NCI-H748 treated with DMSO at 0.1 percent for 48 hours (cell line): ENCODE measurements at places on chromosomes 1 and 21.

GRCh38 chr21:29808153-29808552 lies 131.6 kb downstream of the GRIK1 start:
- no peak for DNase-seq

DNA sequence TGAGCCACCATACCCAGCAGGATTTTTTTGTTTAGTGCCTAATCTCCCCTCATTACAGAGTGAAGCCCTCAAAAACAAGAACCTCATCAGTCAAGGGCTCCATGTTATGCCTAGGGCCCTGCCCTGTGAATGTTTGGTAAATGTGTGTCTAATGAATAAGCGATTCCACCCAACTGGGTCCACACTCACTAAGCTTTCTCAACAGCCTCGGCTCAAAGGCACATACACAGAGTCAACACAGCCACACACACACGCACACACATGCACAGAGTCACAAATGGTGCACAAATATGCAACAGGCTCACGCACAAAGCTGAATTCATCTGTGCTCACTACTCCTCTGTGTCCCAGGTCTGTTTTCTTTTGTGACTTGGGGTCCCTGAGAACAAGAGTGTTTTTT lies 11.7 kb upstream of the SYNC start:
- DNase-seq = no peak

DNA sequence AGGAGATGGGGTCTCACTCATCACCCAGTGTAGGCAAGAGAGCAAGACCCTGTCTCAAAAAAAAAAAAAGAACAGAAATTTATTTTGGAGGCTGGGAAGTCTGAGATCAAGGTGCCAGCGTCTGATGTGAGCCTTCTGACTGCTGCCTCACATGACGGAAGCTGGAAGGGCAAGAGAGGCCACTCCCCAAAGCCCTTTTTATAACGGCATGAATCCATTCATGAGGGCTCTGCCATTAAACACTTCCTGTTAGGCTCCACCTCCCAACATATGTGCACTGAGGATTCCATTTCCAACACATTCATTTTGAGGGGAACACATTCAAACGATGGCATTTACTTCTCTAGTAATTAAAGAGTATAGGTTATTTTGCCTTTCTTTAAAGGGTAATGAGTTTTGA lies 50.9 kb upstream of the C1orf198 start:
- DNase-seq = no peak

DNA sequence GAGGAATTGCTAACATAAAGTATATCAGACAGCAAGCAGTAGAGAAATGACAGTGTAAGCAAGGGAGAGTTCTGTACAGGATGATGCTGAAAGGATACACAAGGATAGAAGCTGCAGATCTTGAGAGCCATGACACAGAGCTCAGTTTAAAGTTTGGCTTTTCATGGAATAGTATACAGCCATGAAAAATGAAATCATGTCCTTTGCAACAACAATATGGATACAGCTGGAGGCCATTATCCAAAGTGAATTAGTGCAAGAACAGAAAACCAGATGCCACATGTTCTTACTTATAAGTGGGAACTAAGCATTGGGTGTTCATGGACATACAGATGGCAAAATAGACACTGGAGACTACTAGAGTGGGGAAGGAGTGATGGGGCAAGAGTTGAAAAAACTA lies 169.8 kb downstream of the ST6GALNAC5 start:
- DNase-seq = no peak

- DNase-seq = no peak
These were observed 782 bp upstream of the SDE2 start for GRCh38 chr1:225999912-226000337.

DNA sequence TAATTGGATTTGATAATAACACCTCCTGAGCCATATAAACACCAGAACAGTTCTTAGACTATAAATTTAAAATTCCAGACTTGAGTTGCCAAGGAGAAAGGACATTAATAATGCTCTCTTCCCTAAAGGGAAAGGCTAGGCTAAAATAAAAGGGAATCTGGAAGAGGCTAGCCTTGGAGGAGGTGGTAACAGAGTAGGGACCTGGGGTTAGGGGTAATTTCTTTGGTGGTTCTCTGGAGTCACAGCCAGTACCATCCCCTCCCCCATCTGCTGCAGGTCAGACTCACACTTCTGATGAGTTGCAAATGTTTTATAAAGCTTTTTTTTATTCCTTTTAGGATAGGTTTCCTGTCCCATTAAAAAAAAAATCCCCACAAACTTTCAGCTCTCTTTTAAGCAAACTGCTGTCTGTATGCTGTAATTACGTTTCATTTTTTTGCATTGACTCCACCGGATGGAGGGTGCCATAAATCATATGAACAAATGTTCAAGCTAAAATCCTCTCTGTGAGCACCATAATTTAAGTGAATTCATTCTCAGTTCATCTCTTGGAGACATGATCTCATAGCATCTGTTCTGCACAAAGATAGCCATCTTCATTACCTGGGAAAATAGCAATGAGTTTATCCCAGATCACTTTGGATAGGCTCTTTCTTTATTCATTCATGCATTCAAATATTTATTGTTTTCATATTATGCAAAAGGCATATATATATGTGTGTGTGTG lies 379.6 kb downstream of the TTLL7 start:
- DNase-seq = peak; percentile 5

DNA sequence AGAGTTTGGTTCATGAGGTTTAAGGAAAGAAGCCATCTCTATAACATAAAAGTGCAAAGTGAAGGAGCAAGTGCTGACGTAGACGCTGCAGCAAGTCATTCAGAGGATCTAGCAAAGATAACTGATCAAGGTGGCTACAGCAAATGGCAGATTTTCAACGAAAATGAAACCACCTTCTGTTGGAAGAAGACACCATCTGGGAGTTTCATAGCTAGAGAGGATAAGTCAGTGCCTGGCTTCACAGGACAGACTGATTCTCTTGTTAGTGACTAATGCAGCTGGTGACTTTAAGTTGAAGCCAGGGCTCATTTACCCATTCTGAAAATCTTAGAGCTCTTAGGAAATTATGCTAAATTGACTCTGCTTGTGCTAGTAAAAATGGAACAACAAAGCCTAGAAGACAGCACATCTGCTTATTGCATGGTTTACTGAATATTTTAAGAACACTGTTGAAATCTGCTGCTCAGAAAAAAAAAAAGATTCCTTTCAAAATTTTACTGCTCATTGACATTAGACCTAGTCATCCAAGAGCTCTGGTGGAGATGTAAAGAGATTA lies 10.5 kb downstream of the MAEL start:
- no peak for DNase-seq

- no peak for DNase-seq
These were observed 22.2 kb downstream of the KCNN3 start for GRCh38 chr1:154847891-154848290.

- no peak for DNase-seq
These were observed 561.4 kb downstream of the MATN1 start for GRCh38 chr1:30161953-30162352.

- DNase-seq = no peak
These were observed 61.1 kb upstream of the RCOR3 start for GRCh38 chr1:211198111-211198510.

DNA sequence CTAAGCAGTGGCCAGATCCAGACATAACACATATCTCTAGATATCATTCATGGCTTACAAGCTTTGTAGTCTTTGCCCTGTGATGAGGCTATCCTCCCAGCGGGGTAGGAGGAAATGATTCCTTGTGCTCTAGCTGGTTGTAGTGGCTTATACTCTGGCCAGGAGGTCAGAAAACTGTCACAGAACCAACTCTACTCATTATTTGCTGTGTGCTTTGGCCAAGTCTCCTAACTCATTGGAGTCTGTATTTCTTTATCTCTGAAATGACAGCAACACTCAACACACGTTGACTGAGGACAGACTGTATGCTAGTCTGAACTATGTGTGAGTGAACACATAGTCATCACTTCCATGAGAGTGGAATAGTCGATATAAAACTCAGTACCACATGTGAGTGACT lies 116.7 kb upstream of the F3 start:
- no peak for DNase-seq

DNA sequence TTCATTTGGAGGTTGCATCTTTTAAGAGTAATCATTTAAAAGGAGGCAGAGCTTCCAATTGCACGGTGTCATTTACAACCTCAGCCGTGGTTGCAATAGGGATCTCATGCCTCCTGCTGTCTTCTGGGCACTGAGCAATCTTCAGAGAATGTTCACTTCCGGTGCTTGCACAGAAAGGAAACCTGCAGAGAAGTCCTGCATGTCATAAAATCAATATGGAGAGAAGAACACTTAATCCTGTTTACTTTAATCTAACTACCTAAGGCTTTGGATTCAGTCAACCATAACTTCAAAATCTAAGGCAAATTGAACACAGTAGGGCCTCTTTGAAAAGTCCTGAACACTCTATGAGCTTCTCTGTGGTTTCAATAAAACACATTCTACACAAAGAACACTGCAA lies 11.3 kb upstream of the MAP10 start:
- DNase-seq = no peak

DNA sequence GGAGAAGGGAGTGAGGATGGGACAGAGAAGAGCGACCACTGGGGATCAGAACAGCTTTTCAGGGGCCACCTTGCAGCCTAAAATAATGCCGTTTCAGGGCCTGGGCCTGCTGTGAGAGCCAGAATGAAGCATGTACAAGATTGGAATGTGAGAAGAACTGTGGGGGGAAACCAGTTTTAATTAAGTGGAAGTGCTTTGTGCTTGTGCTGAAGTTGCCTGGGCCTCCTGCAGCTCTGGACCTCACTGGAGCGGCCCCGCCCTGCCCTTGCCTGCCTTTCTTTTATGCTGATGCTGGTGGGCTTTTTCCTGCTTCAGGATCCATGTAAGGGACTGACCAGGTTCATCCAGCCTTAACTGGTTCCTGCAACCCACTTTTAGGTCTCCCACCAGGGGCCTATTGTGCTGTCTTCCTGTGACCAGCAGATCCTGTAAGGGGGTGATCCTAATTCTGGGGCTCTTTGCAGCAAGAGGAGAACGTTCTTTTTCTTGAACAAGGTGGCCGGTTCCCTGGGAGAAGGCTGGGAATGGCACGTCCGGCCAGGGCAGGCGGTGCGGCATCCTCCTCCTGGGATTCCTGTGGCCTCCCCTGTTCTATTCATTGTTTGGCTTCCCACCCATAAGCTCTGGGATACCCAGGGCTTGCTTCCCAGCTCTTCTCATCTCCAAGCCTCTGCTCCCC lies 3.2 kb downstream of the C1orf226 start:
- no peak for DNase-seq

- no peak for DNase-seq
These were observed 78.4 kb downstream of the DISP1 start for GRCh38 chr1:222893255-222893654.

- no peak for DNase-seq
These were observed 187.4 kb downstream of the DISC1 start for GRCh38 chr1:231814021-231814420.
